ENCODE measurements at places on chromosomes 4 and X.

GRCh38 chr4:44961001-44961755 lies 234.8 kb upstream of the GNPDA2 start:
- DNase-seq = no peak

DNA sequence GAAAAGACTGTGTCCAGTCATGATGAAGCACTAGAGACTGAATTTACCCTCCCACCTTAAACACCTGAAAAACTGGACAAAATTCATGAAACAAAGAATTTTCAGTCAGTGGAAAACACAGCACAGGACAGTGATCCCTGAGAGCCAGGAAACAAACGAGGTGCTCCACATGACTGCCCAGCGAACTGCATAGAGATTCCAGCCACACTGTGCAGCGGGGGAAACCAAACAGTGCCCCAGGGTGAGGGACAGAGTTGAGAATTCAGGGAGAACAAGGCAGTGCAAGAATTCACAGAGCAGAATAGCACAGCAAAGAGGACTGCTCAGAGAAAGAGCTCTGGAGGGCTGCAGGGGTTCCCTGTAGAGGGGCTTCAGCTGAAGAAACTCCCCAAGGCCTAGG lies 55.5 kb upstream of the SEC24B start:
- no peak for DNase-seq

DNA sequence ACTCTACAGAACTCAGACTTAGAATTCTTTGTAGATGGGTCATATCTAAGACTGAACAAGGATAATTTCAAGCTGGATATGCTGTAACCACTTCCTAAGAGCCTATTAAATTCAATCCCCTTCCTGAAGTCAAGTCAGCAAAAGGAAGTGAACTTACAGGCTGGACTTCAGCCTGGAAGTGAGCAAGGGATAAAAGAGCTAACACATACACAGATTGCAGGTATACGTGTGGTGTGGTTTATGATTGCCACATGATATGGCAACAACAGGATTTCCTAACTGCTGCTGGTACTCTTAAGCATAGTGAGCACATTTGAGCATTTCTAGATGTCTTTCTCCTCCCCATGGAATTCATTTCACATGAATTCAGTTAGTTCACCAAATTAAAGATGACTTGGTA lies 38.2 kb upstream of the UXT start:
- DNase-seq = no peak

- DNase-seq = no peak
Measured at GRCh38 chr4:184282895-184283654, 65.4 kb upstream of the ENPP6 start.

DNA sequence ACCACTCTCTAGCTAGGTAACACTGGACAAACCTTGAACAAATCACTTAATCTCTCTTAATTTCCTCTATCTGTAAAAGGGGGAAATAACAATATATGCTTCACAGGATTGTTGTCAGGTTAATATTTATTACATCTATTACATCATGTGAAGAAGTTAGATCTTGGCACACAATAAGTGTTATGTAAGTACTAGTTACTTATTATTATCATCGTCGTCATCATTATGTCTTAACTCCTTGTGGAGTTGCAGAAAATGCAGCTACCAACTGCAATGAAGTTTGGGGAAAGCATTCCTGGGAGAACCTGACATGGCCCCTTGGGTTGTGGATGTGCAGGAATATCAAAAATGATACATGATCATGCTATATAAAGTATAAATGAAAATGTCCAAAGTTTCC lies 4.8 kb upstream of the JCHAIN start:
- DNase-seq = no peak

GRCh38 chr4:76305971-76306881 lies at the start of gene STBD1:
TSS of gene STBD1 (plus strand) at chr4:76306733. CDS start at chr4:76306770, 37 bp downstream.
- DNase-seq = no peak

GRCh38 chr4:47598320-47598719 lies 113.2 kb downstream of the ATP10D start:
- no peak for DNase-seq

DNA sequence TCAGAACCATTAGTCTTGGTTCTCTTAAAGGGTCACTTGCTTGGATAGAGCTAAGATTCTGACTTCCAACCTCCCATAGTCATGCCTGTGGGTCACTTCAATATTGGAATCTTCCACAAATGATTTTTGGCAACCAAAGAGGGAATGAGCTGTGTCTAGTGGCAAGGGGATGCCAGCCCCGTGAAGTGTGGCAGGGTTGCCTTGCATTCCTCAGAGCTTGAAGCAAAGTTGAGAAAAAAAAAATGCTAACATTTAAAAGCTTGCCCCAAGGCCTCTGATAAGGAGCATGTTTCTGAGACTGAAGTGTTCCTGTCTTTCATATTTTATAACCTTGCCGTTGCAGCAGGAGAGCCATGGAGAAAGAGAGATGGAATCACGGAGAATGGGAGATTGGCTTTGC lies 120.2 kb downstream of the PAPSS1 start:
- DNase-seq = no peak

GRCh38 chr4:157832596-157832995 lies 340.2 kb downstream of the GASK1B start:
- DNase-seq = no peak

DNA sequence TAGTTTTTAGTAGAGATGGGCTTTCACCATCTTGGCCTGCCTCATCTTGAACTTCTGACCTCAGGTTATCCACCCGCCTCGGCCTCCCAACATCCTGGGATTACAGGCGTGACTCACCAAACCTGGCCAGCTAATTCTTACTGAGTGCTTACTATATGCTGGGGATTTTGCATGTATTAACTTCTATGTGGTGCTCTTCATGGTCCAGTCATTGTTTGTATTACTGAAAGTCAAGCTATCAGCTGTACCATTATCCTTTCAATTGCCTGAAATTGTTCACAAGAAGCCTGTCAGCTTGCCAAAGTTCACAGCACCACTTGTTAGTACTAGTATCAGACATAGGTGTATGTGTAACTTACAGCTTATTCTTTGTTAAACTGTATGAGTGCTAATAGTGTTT lies 1272.1 kb downstream of the ARAP2 start:
- no peak for DNase-seq

DNA sequence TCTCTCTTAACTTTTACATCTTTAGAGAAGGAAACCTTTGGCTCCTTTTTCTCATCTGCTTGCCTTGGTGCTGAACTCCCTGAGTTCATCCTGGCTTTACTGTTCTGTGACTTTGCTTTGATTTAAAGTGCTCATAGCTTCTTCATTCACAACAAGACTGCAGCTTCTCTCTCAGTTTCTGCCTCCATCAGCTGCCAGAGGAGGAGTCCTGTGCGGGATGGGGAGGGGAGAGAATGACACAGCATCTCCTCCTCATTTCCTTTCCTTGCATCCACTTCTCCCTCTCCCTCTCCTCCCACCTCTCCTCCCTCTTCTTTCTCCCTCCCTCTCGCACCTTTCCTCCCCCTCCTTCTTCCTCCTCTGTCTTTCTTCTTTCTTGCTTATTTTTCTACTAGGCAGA lies 42.0 kb downstream of the CBLL2 start:
- DNase-seq = no peak

DNA sequence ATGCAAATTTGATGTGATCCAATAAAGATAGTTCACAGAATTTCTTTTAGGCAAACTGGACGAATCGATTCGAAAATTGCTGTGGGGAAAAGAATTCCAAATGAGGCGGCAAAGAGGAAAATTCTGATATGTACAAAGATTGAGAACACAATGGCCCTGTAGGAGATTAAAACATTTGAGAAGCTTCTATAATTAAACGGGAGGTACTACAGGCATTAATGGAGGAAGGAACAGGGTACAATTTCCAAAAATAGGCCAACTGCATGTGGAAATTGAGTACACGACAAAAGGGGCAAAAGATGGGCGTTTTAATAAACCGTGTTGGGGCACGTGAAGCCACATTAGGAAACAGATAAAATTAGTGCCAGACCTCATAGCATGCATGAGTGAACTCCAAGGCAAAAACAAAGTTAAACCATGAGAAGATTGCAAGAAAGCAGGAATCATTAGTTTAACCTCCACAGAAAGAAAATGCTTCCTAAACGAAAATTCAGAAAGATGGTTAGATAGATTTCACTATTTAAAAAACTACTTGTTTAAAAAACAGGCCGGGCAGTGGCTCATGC lies 68.4 kb downstream of the DHRSX start:
- no peak for DNase-seq

- DNase-seq = no peak
Measured at GRCh38 chrX:68746988-68747387, 81.8 kb upstream of the EFNB1 start.

DNA sequence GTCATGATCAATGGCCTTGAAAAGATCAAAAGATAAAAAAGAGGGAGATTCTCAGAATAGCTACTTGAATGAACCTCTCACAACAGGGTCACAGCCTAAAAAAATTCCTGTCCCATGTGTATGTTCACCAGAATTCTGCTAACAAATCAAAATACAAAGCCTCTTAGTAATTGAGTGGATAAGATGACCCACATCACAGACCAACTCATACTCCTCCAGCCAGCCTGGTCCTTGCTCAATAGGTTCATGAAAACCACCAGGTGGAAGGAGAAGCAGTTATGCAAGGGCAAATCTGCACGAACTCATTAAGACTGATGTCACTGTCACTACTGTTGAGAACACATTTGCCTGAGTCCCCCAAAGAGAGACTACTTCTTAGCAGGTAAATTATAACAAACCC lies 21.5 kb downstream of the WDFY3 start:
- no peak for DNase-seq

DNA sequence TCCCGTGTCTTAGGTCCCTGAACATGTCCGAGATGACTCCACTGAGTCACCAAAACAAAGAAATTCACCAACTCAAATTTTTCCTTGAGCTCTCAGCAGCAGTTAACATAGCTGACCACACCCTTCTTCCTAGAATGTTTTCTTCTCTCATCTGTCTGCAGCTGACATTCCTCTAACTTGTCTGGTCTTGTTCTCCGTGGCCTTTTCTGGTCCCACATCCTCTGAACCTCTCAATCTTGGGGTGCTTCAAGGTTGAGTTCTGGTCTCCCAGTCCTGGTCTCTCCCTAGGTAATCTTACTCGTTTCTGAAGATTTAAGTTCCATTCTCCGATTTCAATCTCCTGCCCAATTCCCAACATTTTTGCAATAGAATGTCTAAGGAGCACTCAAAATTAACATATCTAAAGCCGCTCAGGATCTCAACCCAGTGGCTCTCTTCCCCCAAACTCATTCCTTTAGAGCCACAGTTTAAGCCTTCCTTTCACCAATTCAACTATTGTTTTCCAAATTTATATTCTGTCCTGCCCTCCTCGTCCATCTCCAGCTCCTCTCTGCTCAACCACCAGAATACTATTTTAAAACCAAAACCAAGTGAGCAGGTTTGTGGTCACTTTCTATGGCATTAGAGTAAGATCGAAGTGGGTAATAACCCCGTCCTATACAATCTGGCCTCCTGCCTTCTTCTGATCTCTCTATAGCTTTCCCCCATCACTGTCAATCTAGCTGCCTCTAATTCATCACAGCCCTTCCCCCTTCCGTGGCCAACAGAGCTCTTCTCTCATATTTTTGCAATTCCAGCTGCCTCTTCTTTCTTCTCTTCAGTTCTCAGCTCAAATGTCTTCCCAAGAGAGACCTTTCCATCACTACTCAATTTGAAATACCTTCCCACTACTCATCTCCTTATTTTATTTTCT lies 1.2 kb downstream of the TRIML2 start:
- DNase-seq = no peak
